ENCODE measurements at places on chromosomes 16 and 17.

- H3K4me1 ChIP-seq = peaks cover 33% of the 10 kb centered on the region
- H3K27ac ChIP-seq = no peak overlapping the region
- no peaks in the 10 kb centered on the region for H3K27me3 ChIP-seq
- H3K36me3 ChIP-seq = peaks cover 4% of the 10 kb centered on the region
- H3K4me3 ChIP-seq = no peak overlapping the region
- no peak for DNase-seq
Observed at GRCh38 chr17:40511667-40512220, 10.3 kb upstream of the TNS4 start.

DNA sequence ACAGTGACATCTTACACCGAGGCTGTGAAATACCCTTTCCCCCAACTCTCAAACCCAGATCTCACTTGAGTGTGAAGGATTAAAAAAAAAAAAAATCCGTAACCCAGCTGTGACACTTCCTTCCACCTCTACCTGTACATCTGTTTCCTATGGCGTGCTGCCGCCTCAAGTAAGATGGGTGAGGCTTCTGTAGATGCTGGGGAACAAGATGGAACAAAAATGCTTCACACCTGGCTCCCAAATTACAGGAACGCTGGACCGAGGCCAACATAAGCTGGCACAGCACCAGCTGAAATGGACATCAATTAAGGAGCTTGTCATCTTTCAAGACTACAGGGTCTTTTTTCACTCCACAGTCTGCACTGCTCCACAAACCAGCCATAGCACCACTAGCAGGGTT, 95.9 kb downstream of the HIC1 start:
- H3K4me3 ChIP-seq = no peak overlapping the region
- H3K36me3 ChIP-seq = peaks cover 51% of the 10 kb centered on the region
- no peak overlapping the region for H3K27ac ChIP-seq
- H3K4me1 ChIP-seq = peaks cover 10% of the 10 kb centered on the region
- DNase-seq = no peak
- H3K27me3 ChIP-seq = no peaks in the 10 kb centered on the region

- peak; percentile 25 for DNase-seq
- peak overlapping the region; percentile 88 for H3K27ac ChIP-seq
- peaks cover 80% of the 10 kb centered on the region for H3K4me1 ChIP-seq
- peak overlapping the region; percentile 27 for H3K4me3 ChIP-seq
- peaks cover 63% of the 10 kb centered on the region for H3K36me3 ChIP-seq
Observed at GRCh38 chr16:23842137-23842600, 6.4 kb downstream of the PRKCB start.

- peaks cover 39% of the 10 kb centered on the region for H3K36me3 ChIP-seq
- peaks cover 41% of the 10 kb centered on the region for H3K4me1 ChIP-seq
- no peaks in the 10 kb centered on the region for H3K27me3 ChIP-seq
- no peak overlapping the region for H3K4me3 ChIP-seq
- peak overlapping the region; percentile 30 for H3K27ac ChIP-seq
- DNase-seq = no peak
Observed at GRCh38 chr17:59149051-59149450, 5.9 kb downstream of the SKA2 start.

- H3K4me3 ChIP-seq = no peak overlapping the region
- H3K36me3 ChIP-seq = no peaks in the 10 kb centered on the region
- no peaks in the 10 kb centered on the region for H3K4me1 ChIP-seq
- H3K27ac ChIP-seq = no peak overlapping the region
- DNase-seq = no peak
Observed at GRCh38 chr16:72400257-72401083, 228.5 kb upstream of the PMFBP1 start.
